Hematopoietic multipotent progenitor cell treated with erythropoietin and hydrocortisone succinate and interleukin-3 and kit ligand, for 15 days (in vitro differentiated cells): ENCODE measurements at places on chromosomes 1 and 21.

DNA sequence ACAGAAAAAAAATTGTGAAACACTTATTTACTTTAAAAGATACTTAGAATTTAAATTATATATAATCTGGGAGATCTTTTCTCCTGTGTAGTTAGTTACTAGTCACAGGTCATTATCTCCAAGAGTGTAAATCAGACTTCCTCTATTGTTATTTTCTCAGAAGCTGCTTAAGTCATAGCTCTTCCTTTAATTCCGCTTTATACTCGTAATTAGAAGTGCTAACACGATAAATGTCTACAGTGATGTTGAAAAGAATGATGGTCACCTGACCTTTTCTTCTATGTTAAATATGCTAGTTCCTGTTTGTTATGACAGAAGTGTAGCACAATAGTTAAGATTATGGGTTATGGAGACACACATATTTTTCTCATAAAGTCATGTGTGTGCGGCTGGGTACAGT lies 123.6 kb downstream of the TGFB2 start:
- no peak for DNase-seq

- DNase-seq = no peak
Measured at GRCh38 chr21:29301691-29302090, 3.0 kb downstream of the BACH1 start.

DNA sequence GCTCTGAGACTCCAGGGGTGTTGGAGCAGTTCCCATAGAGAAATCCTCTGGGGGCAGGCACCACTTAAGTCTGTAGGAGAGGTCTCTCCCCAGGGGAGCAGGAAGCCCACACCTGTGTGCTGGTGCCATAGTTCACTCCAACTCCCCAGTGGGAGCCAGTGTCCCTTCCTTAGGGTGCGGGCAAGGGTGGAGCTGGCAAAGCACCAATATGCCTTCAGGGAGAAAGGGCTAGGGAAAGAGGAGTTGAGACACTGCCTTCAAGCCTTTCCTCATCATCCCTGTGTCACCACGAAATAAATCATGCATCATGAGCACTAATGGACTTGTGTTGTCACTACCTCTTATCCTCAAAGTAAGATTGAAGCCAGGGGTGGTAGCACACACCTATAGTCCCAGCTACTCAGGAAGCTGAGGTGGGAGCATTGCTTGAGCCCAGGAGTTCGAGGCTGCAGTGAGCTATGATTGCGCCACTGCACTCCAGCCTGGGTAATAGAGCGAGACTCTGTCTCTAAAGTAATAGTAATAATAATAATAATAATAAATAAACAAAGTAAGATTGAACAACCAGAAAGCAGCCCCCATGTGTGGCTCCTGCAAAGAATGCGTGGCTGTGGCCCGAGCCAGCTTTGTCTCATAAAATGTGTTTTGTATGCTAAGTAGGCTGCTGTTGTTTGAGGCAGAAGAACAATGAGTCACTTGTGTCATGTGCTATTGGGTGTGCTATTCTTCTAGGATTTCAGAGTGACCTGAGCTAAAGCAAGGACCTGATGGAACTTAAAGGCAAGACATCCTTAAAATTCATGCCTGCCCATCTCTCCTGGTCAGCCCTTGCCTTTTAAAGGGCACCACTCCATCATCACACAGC lies 6.7 kb upstream of the TIE1 start:
- DNase-seq = no peak

- DNase-seq = peak; percentile 35
Measured at GRCh38 chr1:158793604-158794003, 12.6 kb upstream of the OR6N2 start.

- no peak for DNase-seq
Measured at GRCh38 chr1:50419907-50420677, 3.2 kb downstream of the DMRTA2 start.

DNA sequence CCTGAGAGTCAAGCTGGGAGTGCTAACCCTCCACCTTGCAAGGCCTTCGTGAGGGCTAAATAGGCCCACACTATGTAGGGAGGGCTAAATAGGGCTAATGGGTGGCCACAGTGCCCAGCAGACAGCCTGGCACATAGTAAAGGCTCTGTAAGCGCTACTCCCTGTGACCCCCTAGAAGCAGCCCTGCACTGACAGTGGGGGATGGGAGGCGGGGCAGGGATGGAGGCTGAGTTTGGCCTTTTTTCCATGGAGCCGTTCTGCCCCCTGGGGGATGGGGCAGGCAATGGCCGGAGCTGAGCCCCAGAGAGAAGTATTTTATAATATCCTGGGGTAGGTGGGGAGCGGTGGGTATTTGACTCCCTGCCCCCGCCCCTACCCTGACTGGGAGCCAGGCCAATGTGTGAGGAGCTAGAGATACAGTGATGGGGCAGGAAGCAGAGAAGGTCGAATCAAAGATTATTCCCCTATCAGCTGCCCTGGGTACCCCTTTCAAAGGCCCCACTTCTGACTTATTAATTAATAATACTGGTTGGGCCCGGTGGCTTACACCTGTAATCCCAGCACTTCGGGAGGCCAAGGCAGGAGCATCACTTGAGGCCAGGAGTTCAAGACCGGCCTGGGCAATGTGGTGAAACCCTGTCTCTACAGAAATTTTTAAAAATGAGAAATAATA lies 42.3 kb downstream of the LACTBL1 start:
- DNase-seq = no peak

DNA sequence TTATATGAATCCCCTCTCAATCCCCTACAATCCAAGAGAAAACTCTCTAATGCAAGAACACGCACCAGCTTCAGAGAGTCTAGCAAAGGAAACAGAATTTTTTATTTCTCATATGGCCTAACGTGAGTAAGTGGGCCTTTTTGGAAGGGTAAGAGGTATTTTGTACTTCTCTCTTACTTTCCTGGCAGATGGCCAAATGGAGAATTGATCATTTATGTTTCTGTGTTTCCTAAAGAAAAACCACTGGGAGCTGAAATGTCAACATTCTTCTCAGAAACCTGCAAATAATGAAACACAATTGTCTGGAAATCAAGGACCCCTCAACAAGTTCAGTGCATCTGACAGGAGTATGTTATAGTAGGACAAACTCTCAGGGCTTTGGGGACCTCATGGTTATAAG lies 176.4 kb upstream of the C8B start:
- no peak for DNase-seq

- DNase-seq = no peak
Measured at GRCh38 chr1:9435153-9435636, 104.1 kb upstream of the SLC25A33 start.

DNA sequence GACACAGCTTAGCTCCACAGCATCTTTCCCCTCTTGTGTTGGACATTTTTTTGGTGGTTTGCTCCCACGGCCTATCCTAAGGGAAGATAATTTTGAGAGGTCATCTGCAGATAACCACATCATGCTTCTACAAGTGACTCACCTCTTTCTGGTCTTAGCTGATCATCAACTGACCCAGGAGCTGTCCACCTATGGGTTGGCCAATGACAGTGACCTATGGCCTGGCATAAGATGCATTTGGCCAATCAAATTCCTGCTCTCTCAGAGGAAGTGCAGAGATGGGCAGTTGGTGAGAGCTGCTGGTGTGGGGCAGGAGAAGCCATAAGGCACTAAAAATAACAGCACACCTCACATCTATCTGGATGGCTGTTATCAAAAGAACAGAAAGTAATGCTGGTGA lies 100.0 kb upstream of the CLDN14 start:
- no peak for DNase-seq

- DNase-seq = peak; percentile 68
Measured at GRCh38 chr1:152188673-152189591, 29.9 kb upstream of the RPTN start.

DNA sequence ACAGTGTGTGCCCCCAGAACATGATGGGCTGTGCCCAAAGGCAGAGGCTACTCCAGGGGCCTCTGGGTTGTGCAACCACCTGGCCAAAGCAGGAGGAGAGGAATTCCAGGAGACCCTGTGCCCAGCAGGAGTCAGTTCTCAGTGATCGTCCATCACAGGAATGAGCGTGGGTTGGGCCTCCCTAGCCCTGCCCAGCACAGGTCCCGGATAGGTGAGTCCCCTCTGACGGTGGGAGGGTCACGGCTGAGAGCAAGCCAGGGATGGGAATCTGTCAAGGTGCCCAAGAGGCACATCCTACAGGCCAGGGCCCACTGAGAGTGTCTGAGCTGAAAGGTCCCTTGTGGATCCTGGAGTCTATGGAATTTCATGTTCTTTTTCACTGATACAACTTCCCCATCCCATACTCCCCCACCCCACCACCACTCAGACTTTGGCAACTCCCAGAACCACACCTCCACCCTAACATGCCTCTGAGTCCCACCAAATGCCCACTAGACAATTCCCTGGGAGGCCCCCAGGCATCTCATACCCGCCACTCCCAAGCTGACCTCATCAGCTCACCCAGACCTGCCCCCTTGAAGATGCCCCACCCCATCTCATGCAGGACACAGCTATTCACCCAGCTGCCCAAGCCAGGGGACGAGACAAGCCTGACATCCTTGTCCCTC lies 3.1 kb downstream of the GJB4 start:
- DNase-seq = no peak

DNA sequence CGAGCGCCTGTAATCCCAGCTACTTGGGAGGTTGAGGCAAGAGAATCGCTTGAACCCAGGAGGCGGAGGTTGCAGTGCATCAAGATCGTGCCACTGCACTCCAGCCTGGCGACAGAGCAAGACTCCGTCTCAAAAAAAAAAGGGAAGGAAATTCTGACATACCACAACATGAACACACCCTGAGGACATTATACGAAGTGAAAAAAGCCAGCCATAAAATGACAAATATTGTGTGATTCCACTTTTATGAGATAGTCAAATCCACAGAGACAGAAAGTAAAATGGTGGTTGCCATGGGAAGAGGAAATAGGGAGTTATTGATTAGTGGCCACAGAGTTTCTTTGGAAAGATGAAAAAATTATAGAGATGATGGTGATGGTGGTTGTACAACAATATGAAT lies 41.7 kb downstream of the EVI5 start:
- DNase-seq = no peak

DNA sequence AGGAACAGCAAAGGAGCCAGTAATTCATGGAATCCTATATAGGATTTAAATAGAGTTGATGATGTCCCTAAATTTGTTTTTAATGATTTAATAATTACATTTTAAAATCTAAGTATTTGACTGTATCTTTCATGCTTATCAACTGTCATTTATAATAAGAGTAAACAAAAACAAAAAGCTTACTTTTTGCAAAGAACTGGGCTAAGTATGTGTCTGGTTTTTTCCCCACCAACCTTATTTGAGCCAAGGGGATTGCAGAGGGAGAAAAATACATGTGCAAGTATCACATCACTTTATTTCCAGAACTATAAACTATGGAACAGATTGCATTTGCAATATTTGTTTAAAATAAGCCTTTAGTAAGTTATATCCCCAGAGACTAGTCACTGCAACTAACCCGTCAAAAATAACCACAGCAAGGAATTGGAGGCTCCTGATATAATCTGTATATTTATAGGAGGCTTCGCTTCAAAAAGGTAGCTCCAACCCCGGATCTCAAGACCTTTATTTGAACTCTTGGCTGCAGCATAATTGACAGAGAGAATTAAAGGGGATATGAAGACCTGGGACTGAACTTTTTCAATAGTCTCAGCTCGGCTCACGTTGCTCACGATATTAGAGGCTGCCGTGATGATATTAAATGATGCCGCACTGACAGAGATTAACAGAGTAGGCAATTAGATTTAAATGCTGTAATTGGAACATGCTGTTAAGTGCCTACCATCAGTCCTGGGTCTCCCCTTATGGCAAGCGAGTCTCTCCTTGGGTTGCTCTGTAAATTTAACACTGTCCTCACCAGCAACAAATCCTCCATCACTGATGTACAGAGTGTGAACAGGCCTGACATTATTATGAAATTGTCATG lies 329.1 kb upstream of the NFIA start:
- no peak for DNase-seq

DNA sequence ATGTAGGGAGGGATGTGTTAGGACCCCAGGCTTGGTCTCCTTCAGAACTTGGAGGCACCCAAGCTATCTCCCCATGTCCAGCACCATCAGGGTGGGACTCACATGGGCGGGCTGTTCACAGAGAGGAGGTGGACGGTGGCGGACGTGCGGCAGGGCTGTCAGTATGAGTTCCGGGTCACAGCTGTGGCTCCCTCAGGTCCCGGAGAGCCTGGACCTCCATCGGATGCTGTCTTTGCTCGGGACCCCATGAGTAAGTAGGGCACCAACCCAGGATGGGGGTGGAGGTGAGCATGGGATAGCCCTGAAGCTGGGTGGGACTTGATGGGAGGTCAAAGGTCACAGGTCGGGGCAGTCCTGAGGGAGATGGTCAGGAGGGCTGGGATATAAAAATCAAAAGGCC lies 27.8 kb downstream of the IGFN1 start:
- no peak for DNase-seq

GRCh38 chr1:94909486-94909885 lies 17.4 kb downstream of the CNN3 start:
- DNase-seq = no peak

DNA sequence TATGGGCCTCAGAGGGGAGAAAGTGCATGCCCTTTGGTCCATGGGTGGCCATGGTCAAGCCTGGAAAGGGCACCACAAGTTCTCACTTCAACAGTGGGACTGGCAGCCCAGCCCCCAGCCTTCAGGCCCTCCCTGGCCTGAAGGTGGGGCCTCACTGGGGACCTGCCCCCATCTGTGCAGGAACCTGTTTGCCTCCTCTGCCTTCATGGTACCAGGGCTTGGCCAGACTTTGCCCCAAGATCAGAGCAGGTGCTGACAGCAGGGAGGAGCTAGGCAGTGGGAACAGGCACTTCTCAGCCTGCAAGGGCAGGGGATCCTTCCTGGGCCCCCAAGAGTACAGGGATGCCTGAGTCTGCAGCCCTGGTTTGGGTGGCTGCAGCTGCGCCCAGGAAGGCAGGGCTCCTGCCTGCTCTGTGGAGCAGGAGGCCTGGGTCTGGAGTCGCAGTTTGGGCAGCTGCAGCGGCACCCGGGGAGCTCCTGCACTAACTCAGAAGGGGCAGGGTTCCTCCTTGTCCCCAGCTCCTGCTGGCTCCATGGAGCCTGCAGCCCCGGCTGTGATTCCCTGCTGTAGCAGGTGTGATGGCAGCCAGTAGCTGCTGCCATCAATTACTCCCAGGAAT lies 460.1 kb upstream of the NCAM2 start:
- no peak for DNase-seq

DNA sequence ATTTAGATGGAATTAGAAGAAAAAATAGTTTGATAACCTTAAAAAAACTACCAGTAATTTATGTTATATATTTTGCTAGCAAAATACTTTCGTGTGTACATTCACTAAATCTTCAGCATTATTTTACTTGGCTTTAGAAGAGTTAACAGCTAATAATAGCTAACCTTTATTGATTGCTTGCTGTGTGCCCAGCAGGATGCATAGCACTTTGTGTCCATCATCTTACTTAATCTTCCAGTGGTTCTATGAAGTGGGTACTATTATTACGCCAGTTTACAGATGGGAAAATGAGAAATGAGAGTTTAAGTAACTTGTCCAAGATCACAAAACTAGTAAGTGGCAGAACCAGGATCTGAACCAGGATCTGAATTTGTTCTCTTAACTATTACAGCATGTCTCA lies 41.7 kb upstream of the GPR25 start:
- DNase-seq = no peak
